GM06990 (cell line): ENCODE measurements at places on chromosomes 4 and X.

DNA sequence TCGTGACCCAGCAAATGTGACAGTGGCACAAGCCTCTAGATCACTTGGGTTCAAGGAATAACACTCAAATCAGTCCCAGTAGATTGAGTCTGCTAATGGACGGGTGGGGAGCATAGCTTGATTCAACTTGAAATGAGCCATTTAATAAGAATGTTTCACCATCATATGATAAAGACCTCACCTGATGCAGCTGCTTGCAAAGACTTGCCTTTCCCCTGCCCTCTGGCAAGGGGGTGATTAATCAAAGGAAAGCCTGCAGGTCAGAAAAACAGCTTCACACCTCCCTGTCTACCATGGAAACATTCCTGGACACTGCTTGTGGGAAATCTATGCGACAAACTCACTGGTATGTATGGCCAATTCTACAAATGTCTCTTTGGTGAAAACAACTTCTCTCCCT lies 54.5 kb downstream of the CD99L2 start:
- no peak for DNase-seq

DNA sequence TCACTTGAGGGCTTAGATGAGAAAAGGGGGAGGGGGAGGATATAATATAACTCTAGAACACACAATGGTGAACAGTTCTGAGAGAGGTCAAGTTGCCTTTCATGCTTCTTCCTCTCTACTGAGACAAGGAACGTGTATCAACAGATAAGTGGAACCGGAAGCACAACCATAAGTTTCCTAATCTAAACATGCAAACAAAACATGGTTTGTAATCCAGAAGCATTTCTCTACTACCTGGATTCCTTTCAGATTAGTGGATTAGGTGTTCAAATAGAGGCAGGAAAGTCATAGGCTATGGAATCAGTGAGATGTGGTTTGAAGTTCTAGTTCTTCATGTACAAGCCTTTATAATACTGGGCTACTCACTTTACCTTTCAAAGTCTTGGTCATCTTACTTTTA lies 460.6 kb downstream of the IDS start:
- DNase-seq, result no peak

- DNase-seq, result no peak
These were observed 23.4 kb upstream of the RHOH start for GRCh38 chr4:40173470-40173875.

DNA sequence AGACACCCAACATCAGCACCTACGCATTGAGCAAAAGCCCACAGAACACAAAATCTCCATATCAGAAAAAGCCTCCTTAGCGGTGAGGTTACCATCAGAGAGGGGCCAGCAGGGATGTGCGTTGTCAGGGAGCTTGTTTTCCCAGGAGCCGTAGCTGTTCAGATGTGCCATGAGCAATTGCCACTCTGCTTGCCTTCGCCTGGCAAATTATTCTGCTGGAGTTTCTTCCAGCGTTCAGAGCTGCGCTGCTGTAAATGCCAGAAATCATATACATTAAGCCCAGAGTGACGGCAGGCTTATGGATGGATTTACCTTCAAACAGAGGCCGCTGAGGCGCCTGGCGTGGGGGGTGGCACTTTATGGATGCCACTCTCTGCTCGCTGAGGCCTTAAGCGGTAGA lies 632.3 kb downstream of the BCOR start:
- DNase-seq, result no peak

GRCh38 chrX:65493431-65493830 lies 41.2 kb downstream of the LAS1L start:
- no peak for DNase-seq

GRCh38 chr4:54074381-54074780 lies 10.0 kb upstream of the CHIC2 start:
- DNase-seq, result no peak

DNA sequence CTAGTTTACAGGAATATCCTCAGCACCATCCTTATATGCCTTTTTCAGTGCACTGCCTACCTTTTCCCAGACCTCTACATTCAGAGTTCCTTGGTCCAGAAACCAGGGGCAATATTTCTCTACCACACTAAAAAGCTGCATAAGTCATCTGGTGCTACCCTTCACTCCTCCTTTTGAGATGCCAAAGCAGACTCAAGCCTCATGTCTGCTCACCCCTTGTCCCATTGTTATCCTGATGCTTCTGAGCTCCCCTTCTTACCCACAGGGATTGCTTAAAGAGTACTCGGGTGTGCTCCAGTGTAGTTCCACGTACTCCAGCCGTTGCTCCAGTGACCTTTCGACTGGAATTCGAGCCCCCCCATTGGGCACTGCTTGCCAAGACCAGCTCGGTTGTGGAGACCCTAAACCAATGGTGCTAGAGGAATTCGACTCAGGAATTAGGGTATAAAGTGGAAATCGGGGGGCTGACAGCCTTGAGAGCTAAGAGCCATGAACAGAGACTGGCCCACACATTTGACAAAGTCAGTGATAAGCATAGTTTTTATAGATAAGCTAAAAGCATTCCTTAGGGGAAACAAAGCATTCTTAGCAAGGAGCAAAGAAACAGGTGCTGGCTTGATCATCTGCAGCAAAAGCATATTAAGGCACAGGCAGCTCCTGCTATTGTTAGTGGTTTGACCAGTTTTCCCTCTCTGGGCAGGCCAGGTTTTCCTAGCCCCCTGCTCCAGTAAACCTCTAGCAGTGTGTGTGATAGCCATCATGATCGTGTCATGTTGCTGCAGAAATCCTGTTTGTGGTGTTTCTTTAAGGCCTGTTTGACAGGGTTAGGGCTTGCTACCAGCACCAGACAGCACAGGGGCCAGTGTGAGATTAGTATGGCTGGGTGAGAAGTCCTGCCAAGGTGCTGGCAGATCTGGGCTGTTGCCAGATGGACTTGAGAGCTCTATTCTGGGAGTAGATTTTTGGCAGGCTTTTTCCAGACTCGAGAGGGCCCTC lies 57.5 kb upstream of the WDR1 start:
- DNase-seq, result no peak

DNA sequence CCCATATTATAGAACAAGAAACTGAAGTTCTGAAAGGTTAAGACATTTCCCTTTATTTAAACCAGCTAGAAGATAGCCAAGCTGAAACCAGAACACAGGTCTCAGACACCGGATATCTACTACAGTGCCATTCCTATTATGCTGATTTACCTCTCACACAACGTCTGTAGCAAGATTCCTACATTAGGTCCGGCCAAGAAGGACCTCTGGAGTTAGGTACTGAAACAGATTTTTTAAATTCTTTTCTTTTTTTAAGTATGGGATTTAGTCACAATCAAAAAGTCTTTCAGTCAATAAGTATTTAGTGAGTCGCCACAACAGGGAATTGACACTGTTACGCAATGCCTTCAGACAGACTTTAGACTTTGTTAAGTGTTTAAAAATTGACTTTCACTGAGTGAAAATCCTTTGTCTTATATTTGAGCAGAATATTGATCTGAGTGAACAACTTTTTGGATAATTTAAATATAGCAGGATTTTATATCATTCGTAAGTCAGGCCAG lies 26.5 kb upstream of the SPANXN4 start:
- DNase-seq, result no peak

GRCh38 chr4:43048570-43048969 lies 156.1 kb downstream of the GRXCR1 start:
- no peak for DNase-seq

DNA sequence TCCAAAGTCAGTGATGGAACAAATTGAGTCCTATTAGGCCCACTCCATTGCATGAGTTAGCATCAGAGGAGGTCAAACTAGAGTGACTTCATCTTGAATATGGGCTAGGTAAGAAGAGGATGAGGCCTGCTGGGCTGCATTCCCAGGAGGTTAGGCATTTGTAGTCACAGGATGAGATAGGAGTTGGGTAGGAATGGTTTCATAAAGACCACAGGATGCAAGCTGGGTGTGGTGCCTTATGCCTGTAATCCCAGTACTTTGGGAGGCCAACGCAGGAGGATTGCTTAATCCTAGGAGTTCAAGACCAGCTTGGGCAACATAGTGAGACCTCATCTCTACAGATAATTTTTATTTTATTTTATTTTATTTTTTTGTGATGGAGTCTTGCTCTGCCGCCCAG lies 26.8 kb downstream of the PDGFRA start:
- no peak for DNase-seq

- no peak for DNase-seq
These were observed 17.8 kb downstream of the GAB3 start for GRCh38 chrX:154733066-154733425.

DNA sequence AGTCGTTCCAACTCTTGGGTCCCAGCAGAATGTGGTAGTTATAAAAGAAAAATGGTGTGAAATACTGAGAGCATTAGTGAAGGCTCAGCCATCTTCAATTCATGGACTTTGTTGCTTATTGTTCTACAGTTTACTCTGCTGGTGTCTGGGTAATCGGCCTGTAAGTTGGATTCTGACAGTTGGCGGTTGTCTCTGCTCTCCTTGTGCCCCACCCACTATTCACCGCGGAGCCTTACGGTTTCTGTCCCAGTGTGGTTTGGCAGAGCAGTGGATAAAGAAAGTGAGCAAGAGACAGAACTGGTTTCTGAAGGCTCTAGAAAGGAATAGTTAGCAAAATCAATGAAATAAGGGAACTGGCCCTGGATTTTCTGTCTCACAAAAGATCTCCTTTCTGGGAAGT lies 9.1 kb downstream of the LONRF3 start:
- no peak for DNase-seq

- no peak for DNase-seq
These were observed 24.0 kb downstream of the DOCK11 start for GRCh38 chrX:118519411-118520215.

DNA sequence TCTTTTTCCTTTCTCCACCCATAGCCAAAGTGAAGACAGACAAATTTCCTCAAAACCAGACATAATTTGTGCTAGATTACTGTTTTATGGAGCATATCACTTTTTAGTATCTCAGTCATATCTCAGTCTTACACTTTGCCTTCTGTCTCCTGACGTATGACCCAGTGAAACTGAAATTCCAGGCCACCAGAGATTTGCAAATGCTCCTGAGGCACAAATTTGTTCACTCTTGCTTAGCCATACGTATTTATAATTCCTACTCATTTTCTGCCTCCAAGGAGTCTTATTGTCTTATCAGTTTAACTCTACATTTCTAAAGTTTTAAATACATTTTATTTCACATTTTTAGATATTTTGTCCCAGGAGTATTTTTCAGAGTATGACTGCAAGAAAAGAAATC lies 10.0 kb downstream of the TMEM156 start:
- no peak for DNase-seq

GRCh38 chrX:155967653-155968325 lies 29.7 kb upstream of the IL9R start:
- DNase-seq, result no peak

GRCh38 chr4:14607578-14607977 lies 394.7 kb upstream of the CPEB2 start:
- DNase-seq, result no peak

DNA sequence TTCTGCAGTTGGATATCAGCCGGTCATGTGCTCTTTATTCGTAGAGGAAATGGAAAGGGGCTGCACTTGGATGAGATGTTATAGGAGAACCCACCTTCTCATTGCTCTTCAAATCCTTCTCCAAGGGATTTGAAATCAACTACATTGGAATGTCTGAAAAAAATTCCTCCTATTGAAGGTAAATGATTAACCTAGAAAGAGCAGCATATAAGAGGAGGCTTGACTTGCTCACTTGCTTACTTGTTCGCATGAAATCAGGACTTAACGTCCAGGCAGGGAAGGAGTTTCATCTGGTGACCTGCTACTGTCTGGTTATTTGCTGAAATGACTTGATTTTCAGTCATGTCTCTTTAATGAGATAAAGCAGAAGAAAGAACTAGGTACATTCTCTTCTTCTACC lies 338.4 kb upstream of the NOCT start:
- no peak for DNase-seq

DNA sequence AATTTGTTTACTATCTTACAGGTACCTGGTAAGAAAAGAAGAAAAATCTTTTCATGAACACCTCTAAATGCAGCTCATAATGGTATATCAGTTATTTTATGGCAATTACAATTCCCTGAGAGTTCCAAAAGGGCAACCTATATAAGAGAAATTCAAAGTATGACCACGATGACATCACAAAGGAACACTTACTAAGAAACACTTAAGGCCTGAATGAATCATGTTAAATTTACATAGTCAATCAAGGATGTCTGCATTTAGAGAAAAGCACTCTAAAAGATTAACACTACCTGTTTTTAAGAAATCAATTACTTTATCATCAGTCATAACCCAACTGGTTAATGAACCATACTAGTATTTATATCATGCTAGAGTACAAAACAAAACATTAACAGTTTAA lies 63.9 kb downstream of the LCORL start:
- no peak for DNase-seq

- no peak for DNase-seq
These were observed 64.9 kb upstream of the SOD3 start for GRCh38 chr4:24730256-24731001.

GRCh38 chr4:8516061-8516573 lies 64.1 kb upstream of the GPR78 start:
- no peak for DNase-seq

- DNase-seq, result no peak
These were observed 163.9 kb downstream of the HS3ST1 start for GRCh38 chr4:11264841-11265240.

- no peak for DNase-seq
These were observed 142.3 kb downstream of the SH3KBP1 start for GRCh38 chrX:19745077-19745476.

GRCh38 chr4:30912098-30912714 lies 192.0 kb downstream of the PCDH7 start:
- no peak for DNase-seq

DNA sequence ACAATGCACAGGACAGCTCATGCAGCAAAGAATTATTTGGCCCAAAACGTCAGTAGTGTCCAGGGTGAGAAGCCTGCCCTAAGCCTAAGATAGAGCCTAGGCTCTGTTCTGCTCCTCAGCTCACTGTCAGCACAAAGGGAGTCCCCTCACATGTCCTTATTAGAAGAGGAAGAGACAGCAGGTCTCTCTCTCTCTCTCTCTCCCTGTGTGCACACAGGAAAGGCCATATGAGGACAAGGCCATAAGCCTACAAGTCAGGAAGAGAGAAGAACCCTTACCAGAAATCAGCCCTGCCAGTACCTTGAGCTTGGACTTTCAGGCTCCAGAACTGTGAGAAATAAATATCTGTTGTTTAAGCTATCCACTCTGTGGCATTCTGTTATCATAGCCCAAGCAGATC lies 20.4 kb downstream of the FAM184B start:
- no peak for DNase-seq

DNA sequence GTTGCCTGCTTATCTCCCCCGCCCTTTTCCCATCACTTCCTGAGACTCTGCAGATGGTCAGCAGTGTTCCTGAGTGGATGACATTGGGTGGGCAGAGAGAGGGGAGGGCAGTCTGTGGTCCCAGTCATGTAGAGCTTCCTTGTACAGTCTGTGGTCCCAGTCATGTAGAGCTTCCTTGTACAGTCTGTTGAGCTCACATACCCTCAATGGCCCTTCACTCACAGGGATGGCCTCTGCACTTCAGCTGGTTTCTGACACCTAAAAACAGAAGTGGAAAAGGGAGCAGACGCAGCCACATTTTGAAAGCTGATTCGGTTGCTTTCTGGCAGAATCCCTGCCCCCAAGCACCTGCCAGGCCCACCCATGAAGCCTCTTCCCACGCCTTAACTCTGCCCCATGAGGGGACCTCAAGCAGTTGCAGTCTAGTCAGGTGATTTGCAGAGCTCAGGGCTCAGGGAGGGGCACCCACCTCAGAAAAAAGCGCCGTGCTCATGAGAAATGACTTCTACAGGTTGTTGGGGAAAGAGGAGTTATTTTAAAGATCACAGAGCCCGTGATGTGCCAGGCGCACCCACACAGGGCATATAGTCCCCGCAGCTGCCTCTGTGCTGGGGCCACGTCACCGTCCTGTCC lies 3.6 kb upstream of the TMEM271 start:
- DNase-seq, result no peak
